AG08395 (cell line): ENCODE measurements at places on chromosomes 2 and 18.
A peak's percentile ranks its signal among the peaks of the same experiment; 100 is the strongest.

DNA sequence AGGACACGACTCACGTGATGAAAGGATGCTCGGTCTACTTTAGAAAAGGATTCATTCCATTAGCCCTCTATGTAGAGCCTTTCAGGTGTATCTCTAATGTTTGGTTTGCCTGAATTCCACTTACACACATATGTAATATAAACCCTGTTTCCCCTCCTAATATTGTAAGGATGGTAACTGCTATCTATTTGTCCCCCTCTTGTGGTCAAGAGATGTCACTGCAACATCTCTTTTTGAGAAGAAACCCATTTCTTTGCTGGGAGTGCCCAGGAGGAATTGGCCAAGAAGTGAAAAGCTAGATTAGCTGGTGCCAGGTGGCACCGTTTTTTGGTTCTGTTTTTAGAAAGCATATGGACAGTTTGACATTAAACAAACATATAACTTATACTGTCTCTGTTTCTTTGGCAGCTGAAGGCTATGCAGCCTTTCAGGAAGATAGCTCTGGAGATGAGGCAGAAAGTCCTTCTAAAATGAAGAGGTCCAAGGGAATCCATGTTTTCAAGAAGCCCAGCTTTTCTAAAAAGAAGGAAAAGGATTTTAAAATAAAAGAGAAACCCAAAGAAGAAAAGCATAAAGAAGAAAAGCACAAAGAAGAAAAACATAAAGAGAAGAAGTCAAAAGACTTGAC, 41.2 kb downstream of the RALBP1 start:
- DNase-seq: peak; percentile 55

- DNase-seq: no peak
These were observed 57.4 kb downstream of the SLC66A3 start for GRCh38 chr2:11212645-11213044.

GRCh38 chr2:20606198-20606597, 44.7 kb downstream of the HS1BP3 start:
- no peak for DNase-seq

DNA sequence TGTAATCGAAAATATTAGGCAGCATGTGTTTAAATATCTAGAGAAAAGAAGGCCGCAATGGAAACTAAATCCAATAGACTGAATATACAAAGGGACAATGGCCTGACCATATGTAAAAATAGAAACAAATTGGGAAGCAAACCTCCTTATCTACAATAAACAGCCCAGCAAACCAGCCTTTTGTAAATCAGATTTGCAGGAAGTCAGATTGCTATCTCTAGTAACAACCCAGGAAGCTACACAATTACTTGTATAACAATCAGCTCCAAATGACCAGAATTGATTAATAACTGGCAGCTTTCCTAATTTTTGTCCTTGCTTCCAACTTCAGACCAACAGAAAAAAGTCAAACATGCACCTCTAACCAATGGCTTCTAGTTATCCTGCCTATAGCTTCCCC, 860.0 kb downstream of the CPS1 start:
- no peak for DNase-seq

- DNase-seq: peak; percentile 86
These were observed 3.8 kb upstream of the ATP6V1C2 start for GRCh38 chr2:10717628-10718027.

- no peak for DNase-seq
These were observed 46.4 kb upstream of the STON1 start for GRCh38 chr2:48483506-48483905.

DNA sequence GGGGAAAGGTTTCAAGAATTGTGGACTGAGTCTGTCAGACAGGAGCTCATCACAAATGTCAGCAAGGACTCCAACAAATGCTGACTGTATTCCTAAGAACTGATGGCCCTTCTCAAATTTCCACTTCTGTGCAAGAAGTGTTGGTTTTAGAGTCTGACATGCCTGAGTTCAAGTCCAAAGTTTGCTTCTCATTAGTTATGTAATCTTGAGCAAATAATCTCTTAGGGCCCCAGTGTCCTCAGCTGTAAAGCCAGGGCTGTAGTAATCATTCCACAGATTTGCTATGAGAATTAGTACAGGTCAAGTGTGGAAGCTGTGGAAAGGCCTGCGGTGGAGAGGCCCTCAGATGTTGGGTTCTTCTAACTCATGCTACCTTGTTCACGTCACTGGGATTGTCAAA, 23.9 kb downstream of the MEP1B start:
- DNase-seq: no peak

DNA sequence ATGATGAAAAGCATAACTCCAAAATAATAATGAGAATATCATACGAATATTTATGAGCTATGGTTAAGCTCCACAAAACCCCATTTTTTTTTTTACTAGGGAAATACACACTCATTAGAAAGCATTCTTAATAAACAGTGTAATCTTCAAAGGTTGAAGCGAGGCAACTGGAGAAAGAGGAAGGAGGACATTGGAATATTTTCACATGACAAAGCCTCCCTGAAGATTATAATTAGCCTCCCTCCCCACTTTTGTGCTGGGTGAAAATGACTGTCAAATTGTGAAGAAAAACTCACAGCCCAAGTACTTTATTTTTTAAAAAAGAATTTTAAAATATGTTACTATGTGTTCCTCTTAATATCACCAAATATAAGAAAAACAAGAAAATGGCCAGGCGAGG, 64.1 kb upstream of the NFU1 start:
- no peak for DNase-seq

- no peak for DNase-seq
These were observed 133.3 kb downstream of the ZNF236 start for GRCh38 chr18:76955524-76956170.
